ENCODE measurements at places on chromosomes 12 and 14.

DNA sequence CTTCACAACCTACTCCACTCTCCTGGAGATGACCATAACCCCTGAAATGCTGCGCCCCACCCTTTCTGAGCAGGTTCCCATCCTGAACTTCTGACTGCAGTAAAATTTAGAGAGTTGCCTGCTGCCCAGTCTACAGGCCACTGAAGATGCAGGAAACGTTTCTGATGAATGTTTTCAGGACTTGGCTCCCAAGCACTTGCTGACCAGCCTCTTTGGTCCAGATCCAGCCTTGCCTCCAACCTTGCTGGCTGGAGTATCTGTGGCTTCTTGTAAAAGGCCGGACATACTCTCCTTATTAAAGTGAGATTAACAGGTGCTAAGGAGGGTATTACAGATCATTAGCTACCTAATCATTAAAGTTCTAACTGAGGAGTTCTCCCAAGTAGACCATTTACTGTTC, 70.3 kb upstream of the STXBP6 start:
- DNase-seq: no peak

DNA sequence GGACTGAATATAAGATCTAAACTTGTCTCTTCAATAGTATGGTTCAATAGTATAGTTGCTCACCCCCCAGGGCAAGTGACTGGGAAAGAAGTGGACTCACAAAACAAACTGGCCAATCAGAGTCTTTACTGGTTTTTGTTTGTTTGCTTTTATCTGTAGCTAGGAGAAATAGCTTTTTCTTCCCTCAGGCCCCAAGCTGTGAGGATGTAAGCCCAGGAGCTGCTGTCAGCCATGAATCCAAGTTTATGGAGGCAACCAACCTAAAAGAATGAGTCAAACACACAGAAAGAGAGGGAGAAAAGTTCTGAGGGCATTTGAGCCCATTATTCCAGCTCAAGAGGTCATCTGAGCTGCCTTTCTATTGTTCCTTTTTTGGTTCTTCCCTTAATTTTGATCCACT, 375.3 kb downstream of the BCAT1 start:
- DNase-seq: no peak

DNA sequence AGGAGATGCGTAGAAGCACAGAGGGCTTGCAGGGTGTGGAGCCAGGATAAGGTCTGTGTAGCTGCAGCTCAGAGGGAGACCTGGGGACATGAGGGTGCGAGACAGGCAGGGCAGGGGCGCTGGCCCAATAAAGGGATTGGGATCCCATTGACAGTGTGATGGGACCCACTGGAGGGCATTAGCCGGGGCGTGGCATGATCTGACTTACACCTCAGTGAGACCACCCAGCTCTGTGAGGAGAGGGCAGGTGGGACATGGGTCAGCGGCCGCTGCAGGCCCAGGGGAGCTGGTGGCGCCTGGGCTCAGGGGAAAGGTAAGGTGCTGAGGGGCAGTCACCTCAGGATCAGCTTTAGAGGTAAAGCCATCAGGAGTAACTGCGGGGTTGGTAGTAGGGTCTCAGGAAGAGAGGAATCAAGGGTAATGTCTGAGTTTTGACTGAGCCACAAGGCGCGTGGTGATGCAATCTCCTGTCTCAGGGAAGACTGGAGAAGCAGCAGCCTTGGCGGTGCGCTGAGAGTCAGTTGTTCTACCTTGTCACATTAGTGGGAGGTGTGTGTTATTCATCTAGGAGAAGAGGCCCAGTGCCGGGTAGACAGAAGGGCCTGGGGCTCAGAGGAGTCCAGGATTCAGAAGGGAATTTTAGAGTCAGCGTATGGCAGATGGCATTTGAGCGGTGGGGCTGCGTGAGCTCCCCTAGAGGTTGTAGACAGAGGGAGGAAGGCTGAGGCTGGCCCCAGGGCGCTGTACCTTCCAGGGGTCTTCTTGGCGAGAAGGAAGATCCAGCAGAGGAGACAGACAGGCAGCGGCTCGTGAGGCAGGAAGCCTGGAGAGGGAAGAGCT, 30.8 kb upstream of the BDKRB2 start:
- DNase-seq: no peak

DNA sequence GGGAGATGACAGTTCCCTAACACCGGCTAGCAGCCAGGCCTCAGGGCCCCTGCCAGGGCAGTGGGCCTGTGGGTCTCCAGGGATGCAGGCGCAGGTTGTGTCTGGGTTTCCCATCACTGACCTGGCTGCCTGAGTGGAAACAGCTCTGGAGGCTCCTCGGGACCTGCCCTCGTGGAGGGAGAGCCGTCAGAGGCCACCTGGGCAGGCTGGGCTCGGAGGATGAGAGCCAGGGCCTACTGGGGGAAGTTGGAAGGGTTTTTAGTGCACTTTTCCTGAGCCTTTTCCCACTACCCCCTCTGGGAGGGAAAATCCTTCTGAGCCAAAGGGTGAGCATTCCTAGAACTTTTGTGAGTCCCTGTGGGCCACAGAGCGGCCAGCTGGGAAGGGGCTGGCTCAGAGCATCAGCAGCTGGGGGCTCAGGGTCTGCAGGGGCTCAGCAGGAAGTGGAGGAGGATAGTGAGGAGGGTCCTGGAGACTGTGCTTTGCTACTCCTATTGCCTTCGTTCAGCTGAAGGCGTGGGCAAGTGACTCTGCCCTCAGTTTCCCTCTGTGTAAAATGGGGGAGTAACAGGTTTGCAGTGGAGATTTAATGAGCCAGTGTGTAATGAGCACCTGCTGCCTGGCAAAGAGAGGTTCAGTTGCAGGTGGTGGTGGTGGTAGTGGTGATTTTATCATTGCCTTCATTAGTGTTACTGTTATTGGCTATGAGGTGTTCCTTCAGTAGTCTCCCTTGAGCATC, 1.8 kb downstream of the SH2B3 start:
- DNase-seq: no peak
